ENCODE measurements at places on chromosomes 12 and 14.
A peak's percentile ranks its signal among the peaks of the same experiment; 100 is the strongest.

- DNase-seq, result no peak
Observed at GRCh38 chr12:24778486-24779304, 170.2 kb downstream of the BCAT1 start.

GRCh38 chr14:64035143-64035542, 182.3 kb downstream of the SYNE2 start:
- no peak for DNase-seq

DNA sequence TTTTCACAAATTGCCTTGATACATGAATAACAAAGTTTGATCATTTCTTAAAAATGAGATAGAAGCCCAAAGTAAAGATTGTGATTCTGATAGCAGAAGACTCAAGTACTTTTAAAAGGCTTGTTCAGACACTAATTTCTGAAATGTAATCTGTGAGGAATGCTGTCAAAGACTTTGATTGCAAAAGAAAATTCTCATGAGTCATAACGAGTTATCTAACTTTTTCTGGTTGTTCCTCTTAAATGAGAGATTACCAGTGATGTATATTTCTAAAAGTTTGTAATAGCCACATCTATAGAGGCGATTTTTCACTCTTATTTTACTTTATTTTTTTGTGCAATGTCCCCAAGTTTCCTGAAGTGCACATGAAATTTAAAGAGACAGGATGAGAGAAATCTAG, 7.0 kb downstream of the PYGL start:
- DNase-seq, result no peak

DNA sequence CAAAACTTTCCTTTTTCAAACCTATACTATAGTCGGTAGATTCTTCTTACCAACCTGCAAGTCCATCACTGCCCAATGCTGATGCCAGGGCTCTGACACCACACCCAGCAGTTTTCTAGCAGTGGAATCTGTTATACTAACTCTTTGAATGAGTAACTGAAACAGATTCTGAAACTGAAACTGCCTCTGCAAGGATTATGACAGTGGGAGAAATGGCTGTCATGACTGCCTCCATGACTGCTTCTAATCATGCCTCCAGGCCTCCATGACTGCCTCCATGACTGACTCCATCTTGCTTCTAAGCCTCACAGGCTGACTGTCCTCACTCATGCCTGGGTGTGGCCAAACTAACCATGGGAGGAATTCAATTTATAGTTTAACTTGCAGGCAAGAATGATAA, 29.4 kb upstream of the OXA1L start:
- no peak for DNase-seq

DNA sequence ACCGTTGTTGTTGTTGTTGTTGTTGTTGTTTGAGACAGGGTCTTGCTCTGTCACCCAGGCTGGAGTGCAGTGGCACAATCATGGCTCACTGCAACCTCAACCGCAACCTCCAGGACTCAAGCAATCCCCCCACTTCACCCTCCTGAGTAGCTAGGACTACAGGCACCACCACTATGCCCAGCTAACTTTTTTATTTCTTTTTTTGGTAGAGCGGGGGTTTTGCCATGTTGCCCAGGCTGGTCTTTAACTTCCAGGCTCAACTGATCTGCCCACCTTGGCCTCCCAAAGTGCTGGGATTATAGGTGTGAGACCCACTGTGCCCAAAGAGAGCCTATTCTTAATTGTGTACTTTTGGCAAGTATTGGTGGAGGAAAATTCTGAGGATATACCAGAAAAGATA, 25.7 kb downstream of the MOK start:
- no peak for DNase-seq

DNA sequence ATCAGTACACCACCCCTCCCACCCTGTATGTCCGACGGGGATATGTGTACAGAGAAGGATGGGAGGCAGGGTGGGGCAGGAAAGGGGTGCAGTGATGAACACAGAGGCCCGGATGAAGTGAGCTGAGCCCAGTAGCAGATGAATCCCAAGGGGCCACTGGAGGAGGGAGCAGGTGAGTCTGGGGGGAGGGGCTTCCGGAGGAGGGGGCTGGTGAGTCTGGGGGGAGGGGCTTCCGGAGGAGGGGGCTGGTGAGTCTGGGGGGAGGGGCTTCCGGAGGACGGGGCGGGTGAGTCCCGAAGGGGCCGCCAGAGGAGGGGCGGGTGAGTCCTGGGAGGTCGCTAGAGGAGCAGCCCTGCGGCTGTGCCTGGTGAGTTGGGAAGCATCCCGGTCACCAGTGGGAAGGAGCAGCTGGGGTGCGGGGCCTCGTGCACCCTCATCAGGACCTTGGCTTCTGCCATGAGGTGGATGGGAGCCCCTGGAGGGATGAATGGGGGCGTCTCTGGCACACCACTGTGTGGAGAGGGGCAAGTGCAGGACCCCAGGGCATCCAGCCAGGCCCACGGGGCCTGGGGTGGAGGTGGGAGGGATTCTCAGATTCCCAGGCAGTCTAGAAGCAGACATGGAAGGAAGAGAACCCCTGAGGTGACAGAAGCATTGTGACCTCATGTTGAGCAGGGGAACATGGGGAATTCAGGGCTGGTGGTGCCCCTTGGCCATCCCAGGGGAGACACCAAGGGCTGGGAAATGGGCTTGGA, 14.0 kb downstream of the BEGAIN start:
- DNase-seq, result no peak

DNA sequence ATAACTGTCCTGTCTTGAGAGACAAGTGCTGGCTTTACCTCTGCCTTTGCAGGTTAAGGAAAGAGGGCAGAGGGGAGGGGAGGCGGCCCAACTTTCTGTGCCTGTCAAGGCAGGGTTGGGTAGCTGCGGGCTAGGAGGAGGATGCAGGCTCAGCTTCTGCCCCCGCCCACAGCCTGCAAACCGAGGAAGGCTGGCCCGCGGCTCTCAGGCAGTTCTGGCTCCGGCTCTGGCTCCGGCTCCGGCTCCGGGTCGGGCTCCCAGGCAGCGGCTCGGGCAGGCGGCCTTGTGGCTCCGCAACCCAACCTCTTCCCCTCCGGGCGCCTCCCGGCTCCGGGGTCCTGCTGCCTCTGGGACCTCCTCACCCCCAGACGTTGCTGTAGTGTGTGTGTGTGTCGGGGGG, 92.9 kb downstream of the TMEM30B start:
- peak; percentile 3 for DNase-seq

DNA sequence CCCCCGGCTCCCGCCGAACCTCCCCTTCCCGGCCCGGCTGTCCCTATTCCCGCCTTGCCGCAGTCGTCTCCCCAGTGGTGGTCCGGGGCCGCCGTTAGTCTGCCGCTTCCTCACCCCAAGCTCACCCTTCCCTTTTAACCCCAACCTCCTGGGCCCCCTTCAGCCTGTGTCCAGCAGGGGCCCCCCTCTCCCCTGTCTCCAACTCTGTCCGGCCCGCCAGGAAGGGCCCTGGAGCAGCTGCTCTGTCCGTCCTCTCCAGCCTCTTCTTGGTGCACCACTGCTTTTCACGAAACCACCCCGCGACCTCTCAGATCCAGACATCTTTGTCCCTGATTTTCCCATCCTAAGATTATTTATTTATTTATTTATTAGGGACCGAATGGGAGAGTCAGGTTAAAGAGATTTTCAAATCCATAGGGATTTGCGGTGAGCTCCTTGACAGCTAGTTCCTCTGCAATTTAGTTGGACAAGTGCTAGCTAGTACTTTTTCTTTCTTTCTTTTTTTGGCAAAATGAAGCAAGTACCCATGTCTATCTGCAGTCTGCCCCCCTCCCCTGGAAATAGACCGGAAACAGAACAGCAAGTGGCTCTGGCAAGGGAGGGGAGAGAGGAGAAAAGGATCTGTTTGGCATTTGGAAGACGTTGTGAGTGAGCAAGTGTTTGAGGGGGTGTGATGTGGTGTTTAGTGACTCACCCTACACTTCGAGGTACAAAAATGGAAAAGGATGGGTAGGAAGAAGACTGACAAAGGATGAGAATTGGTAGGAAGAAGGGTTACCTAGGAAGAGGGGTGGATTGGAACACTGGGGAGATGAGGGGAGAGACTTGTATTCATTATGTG, 632 bp downstream of the UBR7 start:
- no peak for DNase-seq

- no peak for DNase-seq
Observed at GRCh38 chr12:54592316-54592715, 3.9 kb upstream of the PPP1R1A start.

- DNase-seq, result no peak
Observed at GRCh38 chr12:122917507-122918121, 21.7 kb upstream of the VPS37B start.

- no peak for DNase-seq
Observed at GRCh38 chr12:125861299-125862281, 796.4 kb downstream of the AACS start.

- no peak for DNase-seq
Observed at GRCh38 chr14:63875311-63875710, 22.5 kb downstream of the SYNE2 start.

DNA sequence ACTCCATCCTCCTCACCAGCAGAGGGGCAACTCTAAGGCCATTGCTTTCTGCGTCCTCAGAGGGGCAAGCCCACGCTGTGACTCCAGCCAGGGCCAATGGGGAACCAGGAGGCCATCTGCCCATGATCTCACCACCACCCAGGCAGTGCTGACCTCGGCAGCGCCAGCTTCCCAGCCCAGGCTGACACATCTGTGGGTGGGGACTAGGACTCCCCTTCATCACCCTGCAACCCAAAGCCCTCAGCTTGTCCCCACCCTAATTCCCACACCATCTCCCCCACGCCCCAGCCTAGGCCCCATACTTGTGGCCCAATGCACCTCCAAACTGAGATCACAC, 58.6 kb downstream of the VWF start:
- DNase-seq, result no peak

- DNase-seq, result peak; percentile 88
Observed at GRCh38 chr12:132904718-132905328, 17.4 kb upstream of the CHFR start.

DNA sequence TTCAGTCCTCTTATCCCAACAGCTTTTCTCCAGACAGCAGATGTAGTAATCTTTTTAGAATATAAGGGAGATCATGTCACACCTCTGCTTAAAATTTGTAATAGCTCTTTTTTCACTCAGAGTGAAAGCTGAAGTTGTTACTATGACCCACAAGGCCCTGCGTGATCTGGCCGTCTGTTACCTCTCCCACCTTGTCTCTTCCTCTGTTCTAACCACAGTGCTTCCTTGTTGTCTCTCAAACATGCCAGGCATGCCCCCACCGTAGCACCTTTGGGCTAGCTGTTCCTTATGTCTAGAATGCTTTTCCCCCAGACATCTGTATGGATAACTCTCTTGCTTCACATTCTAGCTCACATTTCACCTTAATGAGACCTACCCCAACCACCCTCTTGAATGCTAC, 6.5 kb downstream of the NECAP1 start:
- peak; percentile 86 for DNase-seq

DNA sequence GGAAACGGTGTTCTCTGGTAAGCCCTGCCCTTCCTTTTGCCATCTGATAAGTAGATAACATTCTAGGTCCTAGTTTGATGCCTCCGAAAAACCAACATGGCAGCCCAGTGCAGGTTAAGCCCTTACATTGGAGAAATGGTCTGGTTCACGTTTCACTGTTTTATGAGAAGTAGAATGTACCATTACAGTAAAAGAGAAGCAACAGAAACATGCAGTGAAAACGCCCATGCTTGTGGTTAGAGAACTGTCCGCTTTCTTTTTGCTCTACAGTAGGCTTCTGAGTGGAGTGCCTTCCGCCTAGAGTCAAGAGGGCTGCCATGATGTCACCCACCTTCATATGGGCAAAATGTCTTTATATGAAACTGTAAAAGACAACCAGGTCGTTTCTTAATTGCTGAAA, 190.4 kb upstream of the BCL2L14 start:
- DNase-seq, result no peak

DNA sequence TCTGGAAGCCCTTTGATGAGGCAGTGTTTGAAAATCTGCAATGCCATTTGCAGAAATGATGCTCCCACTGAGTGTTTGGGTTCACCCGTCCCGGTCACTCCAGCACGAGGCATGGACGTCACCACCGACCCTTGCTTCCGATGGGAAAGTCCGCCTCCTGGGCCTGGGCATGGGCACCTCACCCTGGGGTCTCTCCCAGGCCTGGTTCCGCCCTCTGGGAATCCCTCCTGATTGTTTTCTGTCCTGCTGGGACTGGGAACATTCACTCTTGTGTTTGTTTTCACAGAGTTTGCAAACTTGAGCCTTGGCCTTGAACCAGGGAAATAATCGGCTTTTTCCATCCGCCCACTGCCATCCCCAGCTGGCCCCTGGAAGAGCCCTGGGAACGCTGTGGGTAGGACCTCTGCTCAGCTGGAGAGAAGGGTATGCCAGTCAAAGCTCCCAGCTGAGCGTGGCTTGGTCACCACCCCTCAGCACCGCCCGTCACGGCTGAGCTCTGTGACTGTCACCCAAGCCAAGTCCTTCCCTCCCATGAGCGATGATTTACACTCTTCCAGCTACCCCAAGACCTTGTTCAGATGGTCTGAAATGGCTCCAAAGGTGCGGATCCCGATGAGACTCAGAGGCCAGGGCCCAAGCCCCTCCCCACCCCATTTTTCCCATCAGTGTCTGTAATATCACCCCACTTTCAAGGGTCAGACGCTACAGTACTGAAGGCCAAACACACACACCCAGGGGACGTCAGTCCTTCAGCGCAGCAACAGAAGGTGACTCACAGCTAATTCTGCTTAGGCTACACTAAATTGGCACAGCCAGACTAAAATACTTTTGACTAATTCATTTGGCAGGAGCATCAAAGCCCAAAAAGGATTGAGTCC, 34.1 kb upstream of the FZD10 start:
- no peak for DNase-seq

DNA sequence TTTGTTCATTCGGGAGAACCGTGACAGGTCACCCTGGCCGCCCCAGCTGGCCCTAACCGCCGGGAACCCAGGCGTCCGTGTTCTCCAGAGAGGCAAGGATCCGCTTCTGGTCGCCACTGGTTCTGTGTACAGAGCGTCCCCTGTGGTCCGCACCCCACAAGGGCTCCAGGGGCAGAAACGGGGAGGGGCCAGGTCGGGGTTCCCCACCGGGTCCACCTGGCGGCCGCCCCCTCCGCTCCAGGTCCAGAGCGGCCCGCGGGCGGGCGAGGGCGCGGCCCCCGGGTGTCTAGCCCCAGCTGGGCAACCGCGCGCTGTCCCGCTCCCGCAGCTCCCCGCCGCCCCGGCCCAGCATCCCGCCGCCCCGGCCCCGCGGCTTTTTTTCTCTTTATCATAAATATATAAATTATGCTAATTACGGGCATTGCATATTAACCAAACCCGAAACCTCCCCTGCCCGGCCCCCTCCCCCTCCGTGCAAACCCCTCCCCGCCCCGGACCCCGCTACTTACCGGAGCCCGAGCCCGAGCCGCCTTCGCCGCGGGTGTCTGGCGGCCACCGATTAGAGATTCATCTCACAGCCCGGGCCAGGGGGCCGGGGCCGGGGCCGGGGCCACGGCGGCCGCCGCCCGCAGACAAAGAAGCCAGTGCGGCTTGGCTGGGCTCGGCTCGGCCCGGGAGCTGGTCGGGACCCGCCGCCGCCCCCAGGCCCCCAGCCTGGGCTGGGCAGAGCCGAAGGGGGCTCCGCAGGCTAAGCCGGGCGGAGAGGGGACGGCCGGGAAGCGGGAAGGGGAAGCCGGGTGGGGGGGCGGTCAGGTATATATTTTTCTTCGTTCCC, 512 bp downstream of the POU6F1 start:
- DNase-seq, result peak; percentile 76

DNA sequence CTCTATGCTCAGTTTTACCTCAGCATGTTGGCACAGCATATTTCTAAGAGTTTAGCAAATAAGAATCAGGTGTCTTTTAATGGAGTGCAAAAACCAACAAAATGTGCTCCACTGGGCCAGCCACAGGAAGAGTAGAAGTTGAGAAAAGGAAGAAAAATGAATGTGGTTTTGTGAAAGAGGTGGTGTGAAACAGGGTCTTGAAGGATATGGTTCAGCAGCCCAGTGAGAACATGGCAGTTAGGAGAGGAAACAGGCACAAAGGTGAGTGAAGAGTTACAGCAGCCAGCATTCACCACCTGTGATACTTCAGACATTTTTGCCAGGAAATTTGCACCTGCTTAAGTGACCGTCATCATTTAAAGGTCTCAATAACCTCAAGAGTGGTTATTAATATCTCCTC, 2.4 kb downstream of the STAB2 start:
- DNase-seq, result no peak
